Germinal center (tissue), 1 donor: ENCODE measurements at places on chromosomes 2 and 18.

DNA sequence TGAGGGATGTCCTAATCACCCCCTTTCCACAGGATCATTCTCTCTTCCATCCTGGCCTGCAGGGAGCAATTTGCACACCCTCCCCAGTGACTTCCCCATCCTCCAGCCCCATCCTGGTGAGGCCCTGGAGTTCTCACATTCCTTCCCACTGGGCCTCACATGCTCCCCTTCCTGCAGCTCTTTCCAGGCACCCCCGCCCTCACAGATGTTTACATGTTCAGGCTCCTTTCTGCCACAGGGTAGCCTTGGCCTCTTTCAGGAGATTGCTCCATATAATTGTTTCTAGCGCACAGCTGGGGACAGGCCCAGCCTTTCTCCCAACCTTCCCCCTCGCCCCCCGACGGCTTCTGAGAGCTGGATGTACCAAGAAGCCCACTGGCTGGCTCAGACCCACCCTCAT, 288.4 kb upstream of the TRIB2 start:
- no peak for DNase-seq

GRCh38 chr2:216633616-216634369, 573 bp downstream of the IGFBP2 start:
- DNase-seq: no peak

DNA sequence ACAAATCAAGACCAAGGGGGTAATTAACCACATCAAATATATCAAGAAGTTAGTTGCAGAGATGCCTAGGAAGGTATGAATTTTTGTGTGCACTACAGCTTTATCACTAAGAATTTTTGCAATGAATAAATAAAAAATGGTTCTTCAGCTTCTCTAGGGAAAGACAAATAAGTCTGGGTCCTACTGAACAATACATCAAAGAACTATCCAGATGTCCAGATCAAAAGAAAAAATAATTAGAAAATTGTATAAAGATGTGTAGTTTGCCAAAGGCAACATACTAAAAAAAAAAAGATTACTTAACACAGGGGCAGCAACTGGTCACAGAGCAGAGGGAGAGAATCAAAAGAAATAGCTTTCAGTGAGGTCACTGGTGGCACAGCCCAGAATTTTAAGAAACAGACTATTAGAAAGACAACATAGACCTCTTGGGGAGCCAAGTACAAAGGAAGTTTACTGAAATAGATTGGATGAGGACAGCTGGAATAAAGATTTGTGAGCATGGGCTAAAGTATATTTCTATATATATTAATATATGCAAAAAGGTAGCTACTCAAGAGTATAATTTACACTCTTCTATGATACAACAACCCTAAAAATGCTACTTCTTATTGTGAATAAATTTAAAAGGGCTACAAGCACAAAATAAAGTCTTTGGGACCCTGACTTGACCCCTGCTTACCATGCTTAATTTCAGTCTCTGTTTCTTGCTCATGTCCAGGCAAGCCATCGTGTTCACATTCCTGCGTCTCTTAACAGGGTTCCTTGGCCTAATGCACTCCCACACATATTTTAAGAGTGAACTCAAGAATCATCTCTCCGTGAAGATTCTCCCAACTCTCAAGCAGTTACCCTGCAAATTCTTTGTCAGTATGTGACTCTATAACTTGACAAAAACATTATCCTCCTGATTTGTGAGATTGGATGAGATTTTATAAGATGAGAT, 99.0 kb upstream of the GRB14 start:
- DNase-seq: no peak

DNA sequence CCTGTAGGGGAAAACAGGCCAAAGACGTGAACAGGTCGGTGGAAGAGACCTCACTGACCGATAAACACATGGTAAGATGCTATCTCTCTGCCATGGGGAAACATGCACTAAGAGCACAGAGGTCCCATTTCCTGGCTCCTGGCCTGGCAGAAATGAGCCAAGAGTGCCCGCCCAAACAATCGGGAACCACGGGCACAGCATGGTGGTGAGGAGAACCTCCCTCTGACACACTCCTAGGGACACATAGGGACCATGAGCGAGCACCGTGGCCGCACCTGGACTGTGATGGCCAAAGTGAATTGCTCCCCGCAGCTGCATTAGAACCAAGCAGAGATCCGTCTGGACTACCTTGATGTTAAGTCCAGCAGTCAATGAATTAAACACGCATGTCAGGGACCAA, 11.1 kb downstream of the HS6ST1 start:
- DNase-seq: no peak
